ENCODE measurements at places on chromosomes 4 and X.

GRCh38 chr4:18110099-18110498 is 88.5 kb upstream of the LCORL start:
- DNase-seq: no peak

- no peak for DNase-seq
Observed at GRCh38 chrX:120311727-120312063, 434 bp upstream of the TMEM255A start.

DNA sequence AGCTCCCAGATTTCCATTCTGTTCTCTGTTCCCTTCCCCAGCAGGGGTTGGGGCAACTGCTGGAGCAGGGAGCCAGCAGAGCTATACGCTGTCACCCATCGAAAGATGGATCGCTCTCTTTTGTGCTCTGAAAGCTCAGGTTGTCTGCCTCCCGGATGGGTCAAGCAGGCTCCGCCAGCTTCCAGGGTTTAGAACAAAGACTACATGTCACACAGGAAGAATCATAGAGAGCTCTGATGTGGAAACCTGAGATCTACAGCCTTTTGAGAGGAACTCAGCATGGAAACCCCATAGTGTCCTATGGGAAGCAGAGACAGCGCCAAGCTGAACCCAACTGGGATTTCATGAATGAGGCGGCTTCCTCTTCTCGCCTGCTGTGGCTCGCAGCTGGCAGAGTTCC is 205.4 kb downstream of the HS3ST1 start:
- peak; percentile 3 for DNase-seq

DNA sequence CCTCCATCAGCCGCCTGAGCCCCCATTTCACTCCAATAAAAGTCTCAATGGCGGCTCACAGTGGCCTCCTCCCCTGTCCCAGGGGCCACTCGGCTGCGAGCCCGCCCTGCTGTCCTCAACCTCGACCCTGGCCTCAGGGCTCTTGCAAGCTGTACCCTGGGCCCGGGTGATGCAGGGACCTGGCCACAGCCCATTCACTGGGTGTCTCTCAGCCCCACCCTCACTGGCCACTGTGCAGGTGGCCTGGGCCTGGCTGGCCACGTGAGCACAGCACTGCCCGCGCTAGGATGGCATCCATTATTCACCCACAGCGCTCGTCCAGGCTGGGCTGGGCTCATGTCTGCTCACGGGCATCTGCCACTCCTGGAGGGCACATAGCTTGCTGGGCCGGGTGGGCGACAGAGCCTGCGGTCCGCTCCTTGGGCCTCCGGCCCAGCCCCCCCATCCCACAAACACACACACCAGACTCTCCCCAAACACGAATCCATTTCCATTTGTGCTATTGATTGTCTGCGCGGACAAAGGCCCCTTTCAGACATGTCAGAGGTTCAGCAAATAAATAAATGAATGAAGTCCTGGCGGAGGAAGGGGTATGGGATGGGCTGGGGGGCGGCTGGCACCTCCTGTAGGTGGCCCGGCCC is 16.5 kb upstream of the FGFR3 start:
- DNase-seq: no peak

GRCh38 chrX:48786341-48786800 is at the start of gene GATA1:
Gene GATA1 (plus strand): TSS chrX:48786590. CDS start chrX:48791110, 4,520 bp downstream.
- DNase-seq: no peak
